Activated T-helper 1 cell treated with anti-CD3 and anti-CD28 coated beads, Interleukin-12 subunit alpha, Interleukin-12 subunit beta, Interleukin-2, Interleukin-4 antibody, amounts not matched to agents 30 ng/mL and 10 ng/mL and 1 ng/mL, durations not matched to agents 14 hours and 24 hours and 36 hours (primary cell): ENCODE measurements at places on chromosomes 1 and 21. TPM values are rescaled to one million over a fixed set of nuclear protein-coding genes. Genes with fewer than 3 reads are reported as not detected.

SH2D1B gene
- 0.10 TPM in 1 of 2 replicates, not detected in the other for total RNA-seq

RSPO1 gene
- total RNA-seq: not detected in 2 replicates

TFF3 gene
- total RNA-seq: not detected in 2 replicates

RXFP4 gene
- total RNA-seq: 0.16 TPM in 1 of 2 replicates, not detected in the other

SH2D2A gene
- 283 and 286 TPM in 2 replicates for total RNA-seq

MIER1 gene
- total RNA-seq: 53.2 and 57.4 TPM in 2 replicates

RHD gene
- total RNA-seq: not detected in 2 replicates

LAMC2 gene
- 0.16 and 0.22 TPM in 2 replicates for total RNA-seq

CLDN17 gene
- total RNA-seq: not detected in 2 replicates

KCNJ9 gene
- total RNA-seq: not detected in 2 replicates

FCMR gene
- 24.5 and 27.9 TPM in 2 replicates for total RNA-seq

PCSK9 gene
- not detected in 2 replicates for total RNA-seq

UBXN10 gene
- total RNA-seq: 2.5 and 2.9 TPM in 2 replicates

COL8A2 gene
- total RNA-seq: 0.08 TPM in 1 of 2 replicates, not detected in the other

PCP4 gene
- total RNA-seq: not detected in 2 replicates

KCNA2 gene
- 1.1 and 1.7 TPM in 2 replicates for total RNA-seq

TEDDM1 gene
- not detected in 2 replicates for total RNA-seq
